ENCODE measurements at places on chromosomes 12 and 14. TPM values are rescaled to one million over a fixed set of nuclear protein-coding genes. Genes with fewer than 3 reads are reported as not detected.

IL31 gene
- total RNA-seq, result not detected

TMEM119 gene
- total RNA-seq, result not detected

ANKRD9 gene
- total RNA-seq, result 1.9 TPM

ZBTB42 gene
- 1.9 TPM for total RNA-seq

GAS2L3 gene
- total RNA-seq, result 19.3 TPM

STYK1 gene
- total RNA-seq, result 0.11 TPM

ITPK1 gene
- total RNA-seq, result 34.7 TPM

ITGB7 gene
- 207 TPM for total RNA-seq

MGAT2 gene
- total RNA-seq, result 70.0 TPM

NRL gene
- 8.1 TPM for total RNA-seq

STON2 gene
- not detected for total RNA-seq

COCH gene
- total RNA-seq, result 19.8 TPM

- DNase-seq, result no peak
These were observed 41.1 kb downstream of the LARP4 start for GRCh38 chr12:50441763-50442162.

- DNase-seq, result peak; percentile 4
These were observed 201.7 kb downstream of the EXOC5 start for GRCh38 chr14:57066887-57067513.

DNA sequence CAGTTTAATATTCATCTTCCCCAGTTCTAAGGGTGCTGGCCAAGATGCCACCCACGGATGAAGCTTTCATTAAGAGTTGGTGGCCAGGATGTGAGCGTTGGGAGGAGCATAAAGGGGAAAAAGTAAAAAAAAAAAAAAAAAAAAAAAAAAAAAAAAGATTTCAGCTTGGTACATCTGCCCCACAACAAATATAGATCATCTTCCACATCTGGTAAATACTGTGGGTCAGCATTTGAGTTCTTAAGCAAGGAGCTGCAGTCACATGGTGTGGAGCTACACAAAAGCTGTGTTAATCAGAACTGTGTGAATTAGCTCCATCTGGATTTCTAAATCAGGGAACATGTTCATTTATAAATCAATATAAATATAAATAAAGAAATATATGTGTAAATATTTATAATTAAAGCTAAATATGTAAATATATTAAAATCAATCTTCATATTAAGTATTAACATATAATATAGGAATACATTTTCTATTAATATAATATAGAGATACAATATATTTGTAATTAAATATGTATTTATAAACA is 262.3 kb downstream of the NUAK1 start:
- no peak for DNase-seq

DNA sequence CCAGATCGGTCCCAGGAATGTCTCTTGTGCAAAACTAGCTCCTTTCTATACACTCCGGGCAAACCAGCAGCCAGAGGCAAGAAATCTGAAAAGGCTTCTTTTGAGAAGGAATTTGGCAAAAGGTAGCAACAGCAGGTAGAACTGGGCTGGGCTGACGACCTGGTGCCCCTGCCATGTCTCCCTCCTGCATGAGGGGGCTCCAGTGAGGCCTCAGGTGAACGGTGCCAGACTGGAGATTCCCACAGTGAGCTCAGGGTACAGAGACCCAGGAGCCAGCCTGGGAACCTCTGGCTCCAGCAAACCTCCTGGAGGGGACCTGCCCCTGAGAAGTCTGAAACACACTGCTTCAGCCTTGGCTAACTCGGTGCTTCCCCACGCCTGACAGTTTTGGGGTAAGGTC is 10.8 kb downstream of the ITPK1 start:
- no peak for DNase-seq

DNA sequence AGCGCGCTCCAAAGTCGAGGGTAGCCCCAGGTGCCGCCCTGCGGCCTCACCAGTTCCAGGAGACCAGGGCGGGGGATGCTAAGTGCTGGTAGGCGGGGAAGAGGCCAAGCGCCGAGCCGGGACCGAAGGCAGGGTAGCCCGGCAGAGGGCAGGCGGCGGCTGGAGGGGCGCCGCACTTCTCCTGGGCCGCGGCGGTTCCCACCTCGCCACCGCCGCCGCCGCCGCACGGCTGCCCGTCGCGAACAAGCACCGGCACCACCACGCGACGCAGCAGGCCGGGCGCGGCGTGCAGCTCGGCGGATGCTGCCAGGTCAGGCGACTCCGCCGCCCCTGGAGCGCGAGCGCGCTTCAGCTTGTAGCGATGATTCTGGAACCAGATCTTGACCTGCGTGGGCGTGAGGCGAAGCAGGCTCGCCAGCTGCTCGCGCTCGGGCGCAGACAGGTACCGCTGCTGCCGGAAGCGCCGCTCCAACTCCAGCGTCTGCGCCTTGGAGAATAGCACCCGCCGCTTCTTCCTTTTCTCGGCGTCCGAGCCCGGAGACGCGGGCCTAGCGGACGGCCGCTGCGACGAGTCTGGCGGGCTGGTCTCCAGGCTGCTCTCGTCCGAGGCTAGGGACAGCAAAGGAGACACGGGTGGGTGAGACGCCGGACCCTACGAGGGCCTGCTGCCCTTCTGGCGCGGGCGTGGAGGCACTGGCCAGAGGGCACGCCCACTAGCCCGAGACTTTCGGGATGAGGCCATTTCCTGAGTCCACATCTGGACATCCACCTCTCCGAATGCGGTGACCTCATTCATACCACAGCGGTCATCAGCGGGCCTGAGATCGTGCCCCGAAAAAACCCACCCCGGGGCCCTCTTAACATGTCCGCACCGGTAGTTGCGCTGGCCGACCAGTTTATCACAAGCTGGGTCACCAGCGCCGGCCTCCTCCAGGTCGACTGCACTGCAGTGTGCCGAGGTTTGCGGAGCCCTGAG is 1.3 kb downstream of the NKX2-8 start:
- DNase-seq, result no peak

DNA sequence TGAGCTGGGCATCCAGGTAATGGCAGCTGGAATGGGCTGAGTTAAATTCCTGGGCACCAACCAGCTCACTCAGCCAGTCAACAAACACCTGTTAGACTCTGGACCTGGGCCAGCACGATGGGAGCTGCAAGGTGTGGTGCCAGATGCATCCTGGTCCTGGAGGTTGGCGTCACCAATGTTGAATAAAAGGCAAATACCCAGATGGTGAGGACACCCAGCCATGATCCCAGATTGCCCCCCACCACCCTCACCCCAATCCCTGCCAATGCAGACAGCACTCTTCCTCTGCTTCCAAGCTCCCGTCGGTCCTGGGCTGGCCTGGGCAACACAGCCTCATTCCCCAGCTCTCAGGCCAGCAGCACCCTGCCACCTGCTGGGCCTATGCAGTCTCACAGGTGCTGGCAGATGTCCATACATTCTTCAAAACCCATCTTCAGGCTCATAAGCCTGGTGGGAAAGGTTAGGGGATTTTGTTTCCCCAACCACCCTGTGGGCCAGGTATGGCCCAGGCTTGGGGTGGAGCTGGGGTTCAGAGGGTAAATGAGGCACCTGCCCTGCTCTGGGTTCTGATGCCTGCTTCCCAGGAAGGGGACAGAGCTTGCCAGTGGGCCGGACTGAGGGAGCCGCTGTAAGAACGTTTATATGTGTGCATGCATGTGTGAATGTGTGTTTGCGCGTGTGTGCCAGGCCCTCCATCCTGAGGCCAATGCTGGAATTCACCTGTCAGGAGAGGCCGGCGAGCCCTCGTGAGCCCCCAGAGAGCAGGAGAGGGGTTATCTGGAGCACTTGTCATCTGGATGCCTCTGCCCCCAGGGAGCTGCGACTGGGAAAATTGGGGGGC is 58.0 kb downstream of the LGMN start:
- peak; percentile 28 for DNase-seq

GRCh38 chr12:23099104-23099503 is 474.1 kb downstream of the ETNK1 start:
- no peak for DNase-seq

GRCh38 chr14:50082784-50083466 is 33.4 kb downstream of the VCPKMT start:
- peak; percentile 58 for DNase-seq

GRCh38 chr14:80354860-80355581 is 143.7 kb upstream of the DIO2 start:
- DNase-seq, result no peak

- no peak for DNase-seq
These were observed 15.3 kb upstream of the NTF3 start for GRCh38 chr12:5416571-5416970.

DNA sequence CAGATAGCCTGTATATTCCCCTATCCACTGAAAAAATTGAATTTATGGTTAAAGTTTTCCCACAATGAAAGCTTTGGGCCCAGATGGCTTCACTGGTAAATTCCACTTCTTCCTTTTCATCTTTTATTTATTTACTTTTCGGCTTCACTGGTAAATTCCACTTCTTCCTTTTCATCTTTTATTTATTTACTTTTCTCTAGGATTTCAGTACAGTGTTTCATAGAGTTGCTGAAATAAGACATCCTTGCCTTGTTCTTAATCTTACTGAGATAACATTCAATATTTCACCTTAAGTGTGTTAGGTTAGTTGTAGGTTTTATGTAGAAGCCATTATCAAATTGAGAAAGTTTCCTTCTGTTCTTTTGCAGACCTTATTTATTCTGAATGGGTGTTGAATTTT is 18.9 kb upstream of the KLRG1 start:
- DNase-seq, result no peak

GRCh38 chr12:29212682-29213403 is 63.8 kb downstream of the FAR2 start:
- no peak for DNase-seq

DNA sequence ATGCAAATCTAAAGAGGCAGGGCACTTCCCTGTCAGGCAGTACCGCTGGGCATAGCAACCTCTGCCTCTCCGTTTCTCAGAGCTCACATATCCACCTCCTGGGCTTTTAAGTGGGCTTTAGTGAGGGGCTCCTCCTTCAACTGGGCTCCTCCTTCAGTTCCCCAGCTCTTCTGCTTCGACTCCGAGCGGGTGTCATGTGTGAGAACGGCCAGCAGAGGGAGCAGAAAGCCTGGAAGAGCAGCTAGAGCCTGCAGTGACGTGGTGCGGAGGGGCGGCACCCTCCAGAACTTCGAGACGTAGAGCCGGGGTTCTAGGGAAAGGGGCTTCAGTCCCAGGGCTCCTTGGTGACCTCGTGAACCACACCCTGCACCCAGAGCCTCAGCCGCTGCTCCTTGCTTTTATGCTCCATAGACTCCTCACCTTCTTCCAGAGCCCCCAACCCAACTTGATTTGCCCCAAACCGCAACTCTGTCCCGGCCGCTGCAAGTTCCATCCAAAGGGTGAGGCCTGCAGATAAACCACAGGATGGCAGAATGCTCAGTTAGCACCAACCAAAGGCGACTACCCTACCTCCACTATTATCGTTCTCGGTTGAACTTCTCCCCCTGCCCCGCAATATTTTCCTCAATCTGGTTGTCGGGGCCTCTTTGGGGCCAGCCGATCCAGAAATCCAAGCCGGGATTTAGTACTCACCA is 383 bp upstream of the GLI1 start:
- DNase-seq, result peak; percentile 94

GRCh38 chr12:121132601-121133481 is at the start of gene P2RX7:
TSS of gene P2RX7 (plus strand) at chr12:121132876. CDS start at chr12:121132971, 95 bp downstream.
- peak; percentile 44 for DNase-seq

DNA sequence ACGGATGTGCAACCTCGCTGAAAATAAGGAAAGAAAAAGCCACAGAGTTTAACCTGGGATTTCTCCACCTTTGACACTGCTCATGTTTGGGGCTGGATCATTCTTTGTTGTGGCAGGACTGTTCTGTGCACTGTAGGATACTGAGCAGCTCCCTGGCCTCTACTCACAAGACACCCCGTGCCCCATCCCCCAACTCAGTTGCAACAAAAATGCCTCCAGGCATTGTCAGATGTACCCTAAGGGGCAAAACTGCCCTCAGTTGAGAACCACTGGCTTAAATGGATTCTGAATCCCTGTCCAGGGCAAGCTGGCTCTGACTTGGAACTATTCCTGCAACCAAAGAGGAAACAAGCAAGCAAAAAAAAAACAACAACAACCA is 2.1 kb downstream of the GLTP start:
- DNase-seq, result no peak

- DNase-seq, result no peak
These were observed 42.4 kb downstream of the RDH12 start for GRCh38 chr14:67744046-67744445.

- no peak for DNase-seq
These were observed 6.6 kb downstream of the P2RX7 start for GRCh38 chr12:121139286-121139685.

DNA sequence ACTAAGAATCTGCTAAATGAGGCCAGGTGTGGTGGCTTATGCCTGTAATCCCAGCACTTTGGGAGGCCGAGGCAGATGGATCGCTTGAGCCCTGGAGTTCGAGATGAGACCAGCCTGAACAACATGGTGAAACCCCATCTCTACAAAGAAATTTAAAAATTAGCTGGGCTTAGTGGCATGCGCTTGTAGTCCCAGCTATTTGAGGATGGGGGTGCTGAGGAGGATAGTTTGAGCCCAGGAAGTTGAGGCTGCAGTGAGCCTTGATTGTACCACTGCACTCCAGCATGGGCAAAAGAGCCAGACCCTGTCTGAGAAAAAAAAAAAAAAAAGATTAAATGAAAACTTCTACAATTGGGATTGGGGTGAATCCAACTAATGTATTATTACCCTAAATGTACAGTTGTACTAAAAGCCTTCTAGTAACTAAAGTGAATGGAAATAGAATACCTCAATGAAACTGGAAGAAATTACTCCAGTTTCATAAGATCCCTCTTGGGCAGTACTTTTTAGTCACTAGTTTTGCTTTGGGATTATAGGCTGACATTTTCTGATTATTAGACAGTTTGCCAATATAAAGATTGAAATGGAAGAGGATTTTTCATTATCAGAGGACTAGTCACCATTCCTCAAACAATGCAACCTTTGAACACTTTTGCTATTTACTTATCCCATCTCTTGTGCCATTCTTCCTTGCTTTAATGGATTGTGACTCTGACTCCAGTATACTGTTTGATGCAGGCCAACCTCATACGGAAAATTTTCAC is 14.3 kb downstream of the COCH start:
- no peak for DNase-seq

GRCh38 chr14:75979648-75980565 is 1.9 kb downstream of the TGFB3 start:
- no peak for DNase-seq

Data from OCI-LY7 (cell line).